Stimulated activated CD8-positive, alpha-beta memory T cell treated with anti-CD3 and anti-CD28 coated beads, Interleukin-15, amount 100 ng/mL, for 24 hours (primary cell): ENCODE measurements at places on chromosomes 5 and 9.

- DNase-seq: no peak
These were observed 21.3 kb downstream of the ABCA1 start for GRCh38 chr9:104906441-104907277.

DNA sequence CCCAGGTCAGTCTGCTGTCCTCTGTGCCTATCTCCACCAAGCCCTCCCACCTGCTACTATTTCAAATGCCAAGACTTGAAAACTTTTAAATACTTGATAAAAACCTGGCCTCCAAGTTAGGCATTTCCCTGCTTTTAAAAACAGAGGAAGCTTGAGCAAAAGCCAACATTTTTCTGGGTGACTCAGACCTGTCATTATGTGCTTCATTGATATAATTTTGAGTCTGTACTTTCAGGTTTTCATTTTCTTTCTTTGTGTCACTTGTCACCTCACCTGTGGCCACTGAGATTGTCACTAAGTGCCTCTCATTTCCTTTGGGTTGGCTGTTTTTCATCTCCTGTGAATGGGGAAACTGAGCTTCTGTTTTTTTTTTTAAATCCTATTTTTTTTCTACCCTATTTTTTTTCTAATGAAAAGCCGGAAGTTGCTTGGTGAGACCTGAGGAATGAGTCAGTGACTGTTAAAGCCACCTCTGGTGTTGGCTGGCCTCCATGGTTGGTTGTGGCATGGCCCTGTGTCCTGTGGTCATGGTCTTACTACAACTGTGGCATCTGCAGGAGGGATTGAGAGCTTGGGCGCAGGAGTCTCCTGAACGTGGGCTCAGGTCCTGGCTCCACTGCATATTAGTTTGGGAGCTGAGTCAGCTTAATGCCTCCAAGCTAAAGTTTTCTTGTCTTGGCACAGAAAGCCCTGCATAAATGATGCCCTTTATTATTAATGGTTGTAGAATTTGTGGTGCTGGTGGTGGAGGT, 56.7 kb downstream of the ARHGAP26 start:
- no peak for DNase-seq

- no peak for DNase-seq
These were observed 170.6 kb upstream of the HAPLN1 start for GRCh38 chr5:83891261-83891660.

DNA sequence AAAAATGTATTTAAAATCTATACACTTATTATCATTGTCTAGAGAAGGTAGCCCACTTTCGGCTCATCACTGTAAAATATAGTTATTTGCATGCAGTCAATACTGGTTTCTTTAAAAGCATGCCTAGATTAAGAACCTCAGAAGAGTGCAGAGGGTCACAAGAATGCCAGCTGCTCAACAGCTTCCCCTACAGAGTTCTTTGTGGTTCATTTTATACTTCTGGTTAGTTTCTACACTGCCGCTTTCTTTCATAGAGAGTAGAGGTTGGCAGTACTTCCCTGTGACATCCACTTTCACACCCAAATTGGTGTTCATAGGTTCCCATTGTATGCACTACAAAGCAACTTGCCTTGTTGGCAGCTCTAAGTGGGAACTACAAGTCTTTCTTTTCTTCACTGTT, 137.3 kb downstream of the KIAA0825 start:
- DNase-seq: no peak
